ENCODE measurements at places on chromosomes 5 and 9.

DNA sequence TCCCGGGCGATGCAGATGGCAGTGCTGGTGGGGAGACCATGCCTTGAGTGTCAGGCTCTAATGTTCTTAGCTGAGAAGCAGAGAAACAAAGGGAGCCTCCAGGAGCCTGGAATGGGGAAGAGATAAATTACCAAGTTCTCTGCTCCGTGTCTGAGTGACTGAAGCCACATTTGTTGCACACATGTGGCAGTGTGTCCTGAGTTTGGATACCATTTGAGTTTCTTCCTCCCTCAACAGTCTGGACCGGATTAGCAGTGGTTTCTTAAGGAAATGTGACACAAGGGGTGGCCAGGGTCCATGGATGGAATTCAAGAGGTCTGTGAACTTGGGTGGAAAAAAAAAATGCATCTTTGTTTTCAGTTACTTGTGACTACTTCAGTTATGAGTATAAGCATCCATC, 50.7 kb upstream of the GARNL3 start:
- no peak for DNase-seq

DNA sequence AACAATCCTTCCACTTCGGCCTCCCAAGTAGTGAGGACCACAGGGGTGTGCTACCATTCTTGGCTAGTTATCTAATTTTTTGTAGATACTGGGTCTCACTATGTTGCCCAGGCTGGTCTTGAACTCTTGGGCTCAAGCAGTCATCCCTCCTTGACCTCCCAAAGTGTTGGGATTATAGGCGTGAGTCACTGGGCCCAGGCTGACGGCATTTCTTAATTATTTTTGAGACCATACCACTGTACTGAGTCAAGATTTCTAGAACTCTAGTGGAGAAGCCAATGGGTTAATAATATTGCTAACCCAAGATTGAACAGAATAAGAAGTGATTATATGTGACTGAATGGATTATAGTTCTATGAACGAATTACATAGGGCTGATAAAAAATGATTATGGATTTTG, 66.7 kb downstream of the TARS1 start:
- no peak for DNase-seq

GRCh38 chr9:3887786-3888496, 362.1 kb upstream of the RFX3 start:
- no peak for DNase-seq

DNA sequence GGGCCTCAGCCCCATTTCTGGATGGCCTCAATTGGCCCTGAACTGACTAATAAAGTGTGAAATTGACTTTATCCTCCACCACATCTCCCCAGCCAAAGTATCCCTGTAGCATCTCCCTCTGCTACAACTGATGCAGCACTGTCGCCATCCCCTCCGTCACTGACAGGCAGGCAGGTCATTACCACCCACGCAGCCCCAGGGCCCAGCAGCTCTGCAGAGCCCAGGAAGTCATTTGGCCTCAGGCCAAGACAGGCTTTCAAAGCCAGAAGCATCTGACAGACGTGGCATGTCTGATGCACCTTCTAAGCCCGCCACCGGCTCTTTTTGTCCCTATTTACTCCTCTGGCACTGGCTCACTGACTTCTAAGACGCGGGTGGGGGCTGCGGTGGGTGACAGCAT, 65.3 kb downstream of the ARHGEF37 start:
- no peak for DNase-seq

DNA sequence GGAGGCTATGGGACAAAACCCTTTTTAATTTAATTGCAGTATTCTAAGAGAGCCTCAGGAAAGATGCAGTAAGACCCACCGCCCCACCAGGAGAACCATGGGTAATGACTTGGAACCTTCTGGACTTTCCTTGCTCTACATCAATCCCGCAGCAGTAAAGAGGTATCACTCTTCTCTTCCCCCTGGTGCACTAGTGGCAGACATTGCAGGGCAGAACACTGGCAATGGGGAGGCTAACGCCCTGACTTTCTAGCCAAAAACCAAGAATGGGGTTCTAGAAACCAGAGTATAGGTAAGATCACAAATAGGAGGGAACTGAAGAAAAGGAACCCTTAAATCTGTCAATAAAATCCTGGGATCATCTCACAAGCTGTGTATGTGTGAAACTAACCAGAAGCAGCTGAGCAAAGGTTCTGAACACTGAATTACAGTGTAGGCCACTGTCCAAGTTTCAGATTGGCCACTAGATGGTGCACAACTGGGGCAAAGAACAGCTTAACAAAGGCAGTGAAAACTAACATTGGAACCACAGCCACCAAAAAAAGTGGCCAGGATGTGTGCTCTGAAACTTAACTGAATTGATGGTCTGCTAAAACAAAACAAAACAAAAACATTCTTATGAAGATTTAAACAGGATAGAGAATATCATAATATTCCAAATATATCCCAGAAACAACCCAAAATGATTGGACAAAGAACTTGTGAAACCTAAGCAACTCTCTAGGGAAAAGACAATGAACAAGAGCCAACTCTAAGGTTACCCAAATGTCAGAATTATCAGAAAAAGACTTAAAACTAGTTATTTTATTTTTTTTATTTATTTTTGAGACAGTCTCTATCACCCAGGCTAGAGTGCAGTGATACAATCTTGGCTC, 6.6 kb upstream of the FAM151B start:
- no peak for DNase-seq

GRCh38 chr9:89218040-89218928, 39.7 kb upstream of the SHC3 start:
- DNase-seq: no peak

GRCh38 chr9:97972753-97973152, 10.4 kb upstream of the ANP32B start:
- no peak for DNase-seq

DNA sequence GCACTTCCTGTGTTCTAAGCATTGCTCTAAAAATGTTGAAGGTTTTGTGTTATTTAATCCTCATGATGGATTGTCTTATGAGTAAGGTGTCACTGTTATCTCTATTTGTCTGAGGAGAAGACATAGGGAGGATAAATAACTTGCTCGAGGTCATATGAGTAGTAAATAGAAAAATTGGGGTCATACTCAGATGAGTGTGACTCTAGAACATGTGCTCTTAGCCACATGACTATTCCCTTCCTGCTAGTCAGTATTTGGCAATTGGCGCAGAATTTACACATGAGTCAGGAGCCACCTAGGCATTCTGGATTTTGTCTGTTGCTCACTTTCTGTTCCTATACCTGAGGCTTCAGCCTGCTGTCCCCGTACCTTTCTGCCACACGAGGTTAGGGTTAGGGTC, 234.6 kb upstream of the CD180 start:
- no peak for DNase-seq

GRCh38 chr5:9194509-9194908, 351.4 kb downstream of the SEMA5A start:
- peak; percentile 34 for DNase-seq

GRCh38 chr5:105924366-105924765, 1746.4 kb downstream of the EFNA5 start:
- DNase-seq: no peak

DNA sequence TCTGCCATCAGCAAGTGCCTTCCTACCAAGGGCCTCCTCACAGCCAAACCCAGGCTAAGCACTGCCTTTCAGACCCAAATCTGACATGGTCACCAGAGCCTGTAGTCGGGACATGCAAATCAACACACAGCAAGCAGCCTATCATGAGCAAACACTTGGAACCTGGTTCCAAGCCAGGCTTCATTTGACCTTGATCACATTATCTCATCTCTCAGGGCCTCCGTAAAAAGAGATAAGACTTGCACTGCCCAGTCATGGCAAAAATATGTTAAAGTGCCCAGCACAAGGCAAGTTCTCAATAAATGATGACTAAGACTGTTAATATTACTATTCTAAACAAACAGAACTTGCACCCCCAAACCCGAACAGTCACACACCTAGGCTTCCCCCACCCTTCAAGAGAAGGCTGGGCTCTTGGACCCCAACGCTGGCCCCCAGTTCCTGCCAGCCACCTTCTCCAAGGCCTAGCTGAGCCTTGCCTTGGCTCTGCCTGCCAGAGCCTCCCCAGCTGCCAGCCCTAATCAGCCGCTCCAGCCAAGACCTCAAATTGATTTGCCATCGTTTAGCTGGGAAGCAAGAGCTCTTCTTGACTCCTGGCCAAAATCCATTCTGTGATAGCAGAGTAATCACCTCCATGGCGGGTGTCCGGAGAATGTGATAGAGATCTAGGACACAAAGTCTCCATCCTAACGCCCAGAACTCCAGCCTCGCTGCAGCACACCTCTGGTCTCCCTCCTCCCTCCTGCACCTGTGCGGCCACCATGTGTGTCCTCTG, 18.7 kb downstream of the CPLX2 start:
- peak; percentile 87 for DNase-seq

- DNase-seq: no peak
Observed at GRCh38 chr5:77513321-77513720, 21.2 kb upstream of the WDR41 start.

GRCh38 chr9:16514131-16514530, 356.3 kb downstream of the BNC2 start:
- no peak for DNase-seq

DNA sequence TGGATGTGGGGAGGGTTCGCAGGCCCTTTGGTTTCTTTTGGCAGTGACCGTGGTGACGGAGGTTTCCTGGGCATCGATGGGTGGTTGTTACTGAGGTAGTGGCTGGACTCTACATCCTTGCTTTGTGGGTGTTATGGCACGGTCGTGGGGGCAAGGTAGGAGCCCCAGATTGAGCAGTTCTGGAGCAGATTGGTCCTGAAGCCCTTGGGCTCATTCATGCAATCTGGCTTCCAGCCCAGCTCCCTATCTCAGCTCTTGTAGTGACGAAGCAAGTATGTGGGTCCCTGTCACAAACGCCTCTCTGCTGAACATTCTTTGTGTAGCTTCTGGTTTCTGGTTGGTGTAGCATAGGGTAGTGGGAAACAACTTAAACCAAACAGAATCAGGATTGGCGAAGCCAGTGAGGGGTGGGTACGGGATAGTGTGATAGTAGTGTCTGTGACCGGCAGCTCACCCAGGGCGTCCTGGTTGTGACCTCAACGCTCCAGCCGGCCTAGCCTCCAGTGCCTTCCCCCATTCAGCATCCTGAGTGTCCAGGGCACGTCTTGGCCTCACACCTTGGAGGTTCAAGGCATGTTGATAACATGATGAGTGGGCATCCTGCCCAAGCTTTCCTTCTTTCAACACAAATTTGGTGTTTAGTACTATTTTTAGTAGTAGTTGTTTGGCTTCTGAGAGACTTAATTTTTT, 2.9 kb downstream of the NDUFS6 start:
- no peak for DNase-seq

- no peak for DNase-seq
Observed at GRCh38 chr5:143871672-143872071, 59.7 kb downstream of the HMHB1 start.

DNA sequence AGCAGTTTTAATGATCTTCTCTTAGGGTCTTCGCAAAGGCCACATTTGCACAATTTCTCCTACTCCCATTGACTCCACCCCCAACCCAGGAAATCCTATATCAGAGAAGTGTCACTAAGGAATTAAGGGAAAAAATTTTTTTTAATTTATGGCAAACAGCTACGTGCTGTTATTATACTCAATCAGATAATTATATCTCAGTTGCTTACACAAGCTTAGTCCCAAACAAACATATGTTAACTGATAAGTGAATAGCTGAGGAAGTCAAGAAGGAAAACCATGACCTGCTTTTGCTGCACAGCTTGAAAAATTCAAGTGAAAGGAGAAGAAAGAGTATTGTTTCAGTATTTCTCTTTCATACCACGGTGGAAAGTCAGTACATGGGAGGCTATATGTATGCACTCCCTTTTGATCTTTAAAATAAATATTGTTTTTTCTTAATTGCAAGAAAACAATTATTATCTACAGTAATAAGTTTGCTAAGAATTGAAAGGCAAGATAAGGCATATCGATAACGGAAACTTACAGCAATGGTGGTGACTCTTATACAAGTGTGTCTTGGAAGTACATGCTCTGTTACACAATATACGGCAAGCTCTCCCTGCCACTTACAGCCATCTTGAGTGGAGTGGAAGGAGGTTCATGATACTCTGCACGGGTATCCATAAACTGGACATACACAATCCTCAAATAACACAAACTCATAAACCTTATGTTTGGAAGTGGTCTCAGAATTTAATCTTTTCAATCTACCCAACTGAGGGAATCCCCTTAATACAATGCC, 167.9 kb upstream of the FREM1 start:
- DNase-seq: no peak

GRCh38 chr5:140169410-140169809, 5.6 kb upstream of the CYSTM1 start:
- DNase-seq: no peak

DNA sequence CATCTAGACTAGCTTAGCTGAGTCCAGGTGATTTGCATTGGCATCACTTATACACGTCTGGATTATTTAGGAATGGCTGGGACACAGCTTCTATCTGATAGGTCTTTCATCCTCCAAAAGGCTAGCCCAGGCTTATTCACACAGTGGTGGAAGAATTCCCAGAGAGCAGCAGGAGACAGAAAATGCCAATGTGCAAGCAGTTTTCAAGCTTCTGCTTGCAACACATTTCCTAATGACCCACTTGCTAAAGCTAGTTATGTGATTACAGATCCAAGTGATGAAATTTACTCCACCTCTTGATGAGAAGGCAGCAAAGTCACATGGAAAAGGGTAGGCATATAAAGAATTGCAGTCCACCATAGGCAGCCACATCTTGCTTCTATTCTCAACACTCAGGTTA, 44.2 kb upstream of the MAST4 start:
- DNase-seq: no peak

- DNase-seq: no peak
Observed at GRCh38 chr5:573206-573605, 38.9 kb upstream of the CEP72 start.

GRCh38 chr9:108784998-108785397, 70.8 kb downstream of the ACTL7B start:
- DNase-seq: no peak

GRCh38 chr5:112691339-112691680, 46.4 kb upstream of the APC start:
- DNase-seq: no peak

DNA sequence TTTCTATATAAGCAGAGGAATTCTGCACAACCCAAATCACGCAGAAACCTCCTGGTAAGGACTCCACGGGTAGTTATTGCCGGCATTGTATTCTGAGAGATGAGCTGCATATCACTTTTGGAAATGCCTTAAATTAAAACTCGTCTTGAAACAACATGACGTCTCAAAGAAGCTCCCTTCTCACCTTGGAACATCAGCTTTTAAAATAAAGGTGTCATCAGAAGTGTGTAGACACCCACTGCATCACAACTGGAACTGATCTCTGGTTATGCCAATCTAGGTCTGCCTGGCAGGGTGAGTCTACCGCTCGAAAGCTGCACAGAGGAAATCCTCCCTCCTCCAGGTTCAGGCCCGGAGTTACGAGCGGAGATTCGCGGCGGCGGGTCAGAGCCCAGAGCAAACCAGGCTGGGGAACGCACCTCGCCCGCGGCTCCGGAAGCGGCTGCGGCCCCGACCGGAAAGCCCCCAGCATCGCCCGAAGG, 974 bp upstream of the SLC12A2 start:
- DNase-seq: no peak

DNA sequence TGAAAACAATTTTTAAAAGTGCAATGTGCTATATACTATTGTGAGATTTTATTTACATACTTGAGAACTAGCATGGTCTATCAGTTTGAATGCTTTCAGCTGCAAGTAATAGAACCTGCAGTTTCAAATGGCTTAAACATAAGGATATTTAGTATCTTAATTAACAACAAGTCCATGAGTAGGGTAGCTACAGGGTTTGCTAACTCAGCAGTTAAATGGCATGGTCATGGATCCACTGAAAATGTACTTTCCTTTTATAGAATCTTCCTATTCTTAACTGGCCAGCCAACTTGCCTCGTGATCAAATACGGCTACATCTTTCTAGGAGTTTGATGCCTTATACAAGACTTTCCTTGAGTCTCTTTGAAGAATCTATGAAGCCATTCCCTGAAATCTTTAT, 452.8 kb upstream of the SEMA6A start:
- DNase-seq: no peak

- DNase-seq: no peak
Observed at GRCh38 chr5:41921874-41922273, 3.2 kb upstream of the FBXO4 start.

Data from DMS79 (cell line).